ENCODE measurements at places on chromosomes 5 and 9.

GRCh38 chr5:168851902-168852321 is 272.7 kb upstream of the PANK3 start:
- peak; percentile 52 for DNase-seq

DNA sequence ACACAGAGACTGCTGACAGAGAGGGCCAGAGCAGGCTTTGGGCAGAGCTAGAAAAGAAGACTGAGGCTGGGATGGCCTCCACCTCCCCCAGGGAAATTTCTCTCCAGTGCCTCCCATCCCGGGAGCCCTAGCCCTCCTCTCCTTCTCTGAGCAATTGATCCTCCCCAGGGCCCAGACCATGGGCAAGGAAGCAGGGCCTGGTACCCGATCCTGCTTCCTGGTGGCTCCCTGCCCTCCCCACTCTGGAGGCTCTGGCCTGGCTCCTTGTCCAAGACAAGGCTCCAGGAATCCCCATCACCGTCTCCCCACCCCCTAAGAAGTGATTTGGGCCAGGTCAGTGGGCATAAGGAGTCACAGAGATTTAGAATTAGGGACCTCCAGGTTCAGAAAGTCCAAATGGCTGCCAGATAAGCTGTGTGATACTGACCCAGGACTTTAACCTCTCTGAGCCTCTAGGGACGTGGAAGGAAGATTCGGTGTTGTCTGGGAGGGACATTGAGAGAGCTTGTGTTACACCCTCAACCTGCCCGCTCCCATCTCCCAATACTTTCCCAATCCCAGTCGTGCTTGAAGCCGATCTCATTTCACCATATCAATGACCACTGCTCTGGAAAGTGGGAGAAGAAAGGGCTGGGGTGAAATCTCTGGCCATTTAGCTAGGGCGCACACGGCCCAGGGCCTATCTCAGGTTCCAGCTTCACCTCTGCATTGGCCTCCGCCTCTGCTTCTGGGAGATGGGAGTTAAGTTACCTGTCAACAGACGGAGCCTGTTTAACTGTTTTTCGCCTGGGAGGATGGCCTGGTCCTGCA is 25.8 kb upstream of the KIF12 start:
- no peak for DNase-seq

GRCh38 chr9:7967093-7967827 is 167.7 kb upstream of the DMAC1 start:
- no peak for DNase-seq

GRCh38 chr9:20224756-20225155 is 397.5 kb downstream of the MLLT3 start:
- DNase-seq, result no peak

DNA sequence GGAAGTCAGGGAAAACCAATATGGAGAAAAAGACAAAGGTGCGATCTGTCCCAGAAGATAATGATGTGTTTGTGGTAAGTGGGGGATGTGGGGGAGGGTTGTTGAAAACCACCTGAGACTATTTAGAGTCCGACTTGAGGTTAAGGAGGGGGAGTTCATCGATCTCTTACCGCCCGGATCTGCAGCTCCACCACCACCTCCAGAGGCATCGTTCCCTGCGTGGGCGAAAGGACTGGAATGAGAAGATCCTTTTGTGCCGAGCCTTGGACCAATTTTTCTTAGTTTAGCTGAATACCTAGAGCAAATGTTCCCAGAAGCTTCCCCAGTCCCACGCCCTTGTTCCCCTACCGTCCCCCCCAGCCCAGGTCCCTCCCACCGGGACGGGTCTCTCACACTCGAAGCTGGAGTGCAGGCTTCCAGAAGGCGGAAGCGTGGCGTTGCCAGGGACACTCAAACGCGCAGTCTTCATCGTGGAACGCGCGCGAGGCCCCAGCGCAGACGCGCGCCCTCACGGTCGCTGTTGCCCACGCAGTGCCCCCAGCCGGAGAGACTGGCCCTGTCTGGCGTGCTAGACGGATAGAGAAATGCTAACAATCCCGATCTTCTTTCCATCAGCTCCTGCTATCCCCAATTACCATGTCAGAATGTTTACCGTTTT is at the start of gene SPATA6L:
SPATA6L (minus strand) TSS at position 439 of the 658 bp plus-strand sequence; CDS start at position 209, 230 bp downstream.
- peak; percentile 68 for DNase-seq

DNA sequence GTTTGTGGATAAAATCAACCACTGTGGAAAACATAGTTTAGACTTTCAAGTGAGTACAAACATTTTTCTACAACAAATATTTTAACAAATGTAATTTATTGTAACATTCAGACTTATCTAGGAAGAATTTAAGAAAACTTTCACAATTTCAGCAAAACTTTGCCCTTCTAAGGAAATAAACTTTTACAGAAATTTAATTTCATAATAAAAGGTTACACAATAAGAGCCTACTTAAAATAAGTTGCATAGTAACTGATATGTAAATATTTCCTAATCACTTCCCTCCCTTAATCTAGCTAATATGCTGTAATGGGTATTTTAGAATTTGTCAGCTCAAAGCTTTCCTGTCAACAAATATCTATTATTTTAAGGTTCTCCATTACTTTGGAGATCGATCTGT is 1899.9 kb downstream of the MAT2B start:
- DNase-seq, result no peak

- no peak for DNase-seq
Measured at GRCh38 chr9:3909966-3910650, 384.3 kb upstream of the RFX3 start.

GRCh38 chr5:101418713-101419118 is 515.6 kb upstream of the ST8SIA4 start:
- DNase-seq, result no peak

GRCh38 chr5:75319638-75320037 is 17.4 kb upstream of the HMGCR start:
- no peak for DNase-seq

DNA sequence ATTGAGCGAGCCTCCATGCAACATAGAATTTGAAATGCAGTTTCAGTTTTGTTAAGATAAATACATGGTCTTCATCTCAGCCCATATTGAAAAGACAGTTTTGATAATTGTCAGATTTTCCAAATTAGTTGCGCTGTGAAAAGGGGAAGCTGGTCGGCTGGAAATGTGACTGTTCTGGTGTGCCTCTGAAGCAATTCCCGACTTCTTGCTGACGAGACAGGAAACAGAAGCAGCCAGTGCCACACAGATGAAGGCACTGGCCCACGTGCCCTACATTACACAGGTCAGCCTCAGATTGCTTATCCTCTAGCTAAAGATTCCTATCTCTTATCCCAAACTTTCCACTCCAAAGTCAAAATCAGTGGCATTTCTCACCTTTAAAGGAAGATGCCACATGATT is 214.1 kb upstream of the TLE4 start:
- DNase-seq, result no peak

DNA sequence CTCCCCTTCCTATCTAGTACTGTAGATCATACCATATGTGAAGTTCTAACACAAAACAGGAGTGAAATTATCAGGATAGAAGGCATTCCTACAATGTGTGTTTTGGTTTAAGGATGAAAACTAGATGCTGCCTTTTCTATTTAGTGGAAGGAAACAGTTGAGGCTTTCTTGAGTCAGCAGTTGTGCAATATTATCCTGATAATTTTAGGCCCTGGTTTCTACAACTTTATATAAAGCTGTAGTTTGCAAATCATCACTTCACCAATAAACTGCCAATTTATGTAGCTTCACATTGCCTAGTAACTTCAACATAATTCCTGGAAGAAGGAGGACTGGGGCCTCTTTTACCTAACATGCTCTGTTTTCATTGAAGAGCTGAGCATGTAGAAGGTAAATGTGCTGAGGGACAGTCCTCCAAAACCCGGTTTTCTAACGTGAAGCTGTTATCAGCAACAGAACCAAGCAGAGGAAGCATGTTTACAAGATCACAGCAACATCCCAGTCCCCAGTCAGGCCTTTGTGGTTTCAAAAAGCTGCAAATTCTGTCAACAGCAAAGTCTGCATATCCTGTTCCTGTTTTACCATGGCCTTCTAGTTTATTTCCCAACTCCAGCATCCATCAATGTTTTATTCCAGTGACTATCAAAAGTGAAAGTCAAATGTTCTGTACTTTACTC is 513.4 kb upstream of the MEF2C start:
- no peak for DNase-seq

DNA sequence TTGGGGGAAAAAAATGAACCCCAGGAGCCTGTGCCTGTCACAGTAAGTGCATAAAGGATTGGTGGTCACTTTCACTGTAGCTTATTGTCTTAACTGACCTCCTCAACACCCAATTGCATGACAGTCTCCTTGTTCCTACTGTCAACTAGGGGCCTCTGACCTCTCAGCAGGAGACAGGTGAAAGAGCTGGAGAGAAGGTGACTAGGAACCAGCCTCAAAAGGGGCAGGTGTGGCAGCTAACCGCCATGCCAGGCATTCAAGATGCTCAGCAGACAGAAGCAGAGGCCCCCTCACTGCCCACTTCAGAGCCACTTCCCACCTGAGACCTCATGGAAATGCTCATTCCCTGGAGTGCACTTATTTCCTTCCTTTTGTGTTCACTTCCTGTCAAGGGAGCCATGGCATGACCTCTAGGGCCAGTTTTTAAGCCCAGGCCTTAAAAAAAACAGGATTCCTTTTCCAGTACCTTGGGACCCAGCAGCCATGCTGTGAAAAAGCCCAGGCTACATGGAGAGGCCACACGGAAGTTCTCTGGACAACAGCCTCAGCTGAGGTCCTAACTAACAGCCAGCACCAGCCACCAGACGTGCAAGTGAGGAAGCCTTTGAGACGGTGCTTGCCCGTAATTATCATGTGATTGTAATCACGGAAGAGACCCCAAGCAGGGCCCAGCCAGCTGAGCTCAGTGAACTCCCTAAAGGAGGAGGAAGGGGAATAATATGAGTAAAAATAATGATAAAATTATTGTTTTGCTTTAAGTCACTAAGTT is 74.9 kb downstream of the NSUN2 start:
- DNase-seq, result no peak

DNA sequence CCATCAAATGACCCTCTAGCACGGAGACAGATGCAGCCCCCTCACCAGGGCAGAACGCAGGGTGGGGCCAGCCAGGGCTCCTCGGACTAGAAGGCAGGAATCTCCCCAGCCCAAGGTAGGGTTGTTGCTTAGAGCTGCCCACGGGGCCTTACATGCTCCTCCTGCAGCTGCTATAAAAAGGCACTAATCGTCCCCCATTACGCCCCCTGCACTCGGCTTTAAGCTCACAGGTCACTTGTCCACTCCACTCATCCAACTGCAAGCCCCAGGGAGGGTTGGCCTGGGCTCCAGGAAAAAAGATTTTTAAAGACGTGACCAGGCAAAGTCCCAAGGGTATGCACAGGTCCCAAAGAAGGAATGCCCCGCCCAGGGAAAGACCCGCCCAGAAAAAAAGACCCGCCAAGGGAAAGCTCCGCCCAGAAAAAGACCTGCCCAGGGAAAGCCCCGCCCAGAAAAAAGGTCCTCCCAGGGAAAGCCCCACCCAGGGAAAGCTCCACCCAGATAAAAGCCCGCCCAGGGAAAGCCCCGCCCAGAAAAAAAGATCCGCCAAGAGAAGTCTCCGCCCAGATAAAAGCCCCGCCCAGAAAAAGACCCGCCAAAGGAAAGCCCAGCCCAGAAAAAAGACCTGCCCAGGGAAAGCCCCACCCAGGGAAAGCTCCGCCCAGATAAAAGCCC is 11.1 kb downstream of the GRIN1 start:
- no peak for DNase-seq

Data from DMS79 treated with DMSO at 0.1 percent for 48 hours (cell line).